Activated CD4-positive, CD25-positive, alpha-beta regulatory T cell (primary cell): ENCODE measurements at places on chromosomes 1 and 21.

DNA sequence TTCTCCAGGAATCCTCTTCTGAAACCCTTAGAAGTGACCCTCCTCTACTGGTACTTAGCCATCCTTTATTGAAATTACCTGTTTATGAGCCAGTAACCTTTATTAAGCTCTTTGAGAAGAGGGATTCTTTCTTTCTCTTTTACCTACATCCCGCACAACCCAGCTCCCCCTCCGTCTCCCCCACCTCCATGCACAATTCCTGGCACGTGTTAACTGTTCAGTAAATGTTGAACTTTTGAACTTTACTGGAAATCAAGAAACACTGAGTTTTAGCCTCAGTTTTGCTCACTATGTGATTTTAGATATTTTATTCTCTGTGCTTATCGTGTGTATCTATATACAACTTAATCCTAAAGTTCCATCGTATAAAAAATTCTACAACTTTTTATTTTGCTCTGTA is 1.8 kb downstream of the TMED5 start:
- DNase-seq = no peak

- no peak for DNase-seq
Observed at GRCh38 chr1:31855038-31855845, 39.4 kb upstream of the SPOCD1 start.

DNA sequence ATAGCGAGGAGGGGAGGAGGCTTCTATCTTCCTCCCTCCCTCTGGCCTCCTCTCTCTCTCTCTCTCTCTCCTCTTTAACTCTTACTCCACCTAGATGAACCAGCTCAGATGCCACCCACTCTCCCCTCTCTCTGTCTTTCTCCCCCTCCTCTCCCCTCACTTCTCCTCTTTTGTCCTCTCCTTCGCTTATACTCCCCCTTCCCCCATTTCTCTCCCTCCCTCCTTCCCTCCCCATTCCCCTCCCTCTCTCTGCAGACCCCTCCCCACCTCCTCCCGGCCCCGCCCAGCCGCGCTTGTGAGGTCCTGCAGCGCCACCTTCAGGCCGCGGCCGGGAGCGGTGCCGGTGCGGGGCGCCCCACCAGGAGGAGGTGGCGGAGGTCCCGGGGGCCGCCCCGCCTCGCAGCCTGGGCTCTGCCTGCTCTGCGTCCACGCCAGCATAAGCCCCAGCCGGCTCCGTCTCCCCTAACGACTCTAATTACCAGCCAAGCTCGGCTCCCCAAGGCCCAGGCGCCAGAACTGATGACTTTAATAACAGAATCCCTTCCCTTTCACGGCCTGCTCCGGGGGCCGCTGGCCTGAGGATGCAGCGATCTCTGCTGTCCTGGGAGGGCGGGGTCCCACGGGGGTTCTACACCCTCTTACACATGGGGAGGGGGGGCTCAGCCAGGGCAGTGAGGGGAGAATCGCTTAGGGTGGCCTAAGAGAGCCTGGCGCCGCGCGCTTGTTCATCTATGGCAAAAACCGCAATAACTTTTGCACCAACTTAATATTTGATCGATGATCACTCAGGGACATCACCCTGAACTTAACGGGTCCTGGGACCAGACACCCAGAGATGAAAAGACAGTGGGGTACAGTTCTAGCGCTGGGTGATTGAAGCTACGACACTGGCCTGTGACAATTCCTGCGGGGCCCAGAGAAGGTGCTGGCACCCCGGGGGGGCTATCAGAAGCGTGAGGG is 637.3 kb downstream of the MATN1 start:
- peak; percentile 4 for DNase-seq

DNA sequence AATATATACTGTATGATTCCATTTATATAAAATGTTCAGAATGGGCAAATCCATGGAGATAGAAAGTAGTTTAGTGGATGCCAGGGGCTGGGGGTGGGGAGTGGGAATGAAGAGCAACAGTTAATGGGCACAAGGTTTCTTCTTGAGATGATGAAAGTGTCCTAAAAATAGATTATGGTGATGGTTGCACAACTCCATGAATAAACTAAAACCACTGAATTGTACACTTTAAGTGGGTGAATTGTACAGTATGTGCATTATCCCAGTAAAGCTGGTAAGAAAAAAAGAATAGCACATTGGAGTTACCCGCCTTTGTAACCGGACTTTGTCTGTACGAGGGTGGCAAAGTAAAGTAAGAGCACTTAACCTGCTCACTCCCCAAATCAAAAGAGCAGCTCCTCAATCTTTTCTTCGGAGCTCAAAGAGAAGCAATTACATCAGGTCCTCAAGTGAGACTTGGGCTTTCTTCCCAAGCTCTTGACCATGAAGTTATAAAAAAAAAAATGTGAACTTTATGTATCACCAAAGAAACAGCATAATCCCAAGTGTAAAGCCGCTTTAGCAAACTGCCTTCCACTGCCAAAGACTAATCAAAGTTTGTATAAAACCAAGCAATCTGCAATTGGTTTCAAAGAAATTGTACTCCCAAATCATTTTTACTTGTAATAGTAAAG is 32.1 kb downstream of the ALDH9A1 start:
- no peak for DNase-seq

GRCh38 chr1:245843101-245843500 is 664.0 kb downstream of the SMYD3 start:
- DNase-seq = no peak

GRCh38 chr1:150537732-150538684 is 11.2 kb upstream of the ADAMTSL4 start:
- no peak for DNase-seq

DNA sequence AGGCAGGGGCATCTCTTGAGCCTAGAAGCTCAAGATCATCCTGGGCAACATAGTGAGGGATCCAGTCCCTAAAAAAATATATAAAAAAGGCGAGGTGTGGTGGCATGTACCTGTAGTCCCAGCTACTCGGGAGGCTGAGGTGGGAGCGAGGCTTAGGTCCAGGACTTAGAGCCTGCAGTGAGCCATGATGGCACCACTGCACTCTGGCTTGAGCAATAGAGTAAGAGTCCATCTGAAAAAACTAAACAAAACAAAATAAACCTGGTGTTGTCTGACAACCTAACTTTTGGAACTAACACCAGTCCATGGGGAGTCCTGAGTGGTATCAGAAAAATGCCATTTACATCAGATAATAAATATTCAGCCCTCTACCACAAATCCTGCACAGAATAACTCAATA is 110.1 kb upstream of the NRIP1 start:
- no peak for DNase-seq

DNA sequence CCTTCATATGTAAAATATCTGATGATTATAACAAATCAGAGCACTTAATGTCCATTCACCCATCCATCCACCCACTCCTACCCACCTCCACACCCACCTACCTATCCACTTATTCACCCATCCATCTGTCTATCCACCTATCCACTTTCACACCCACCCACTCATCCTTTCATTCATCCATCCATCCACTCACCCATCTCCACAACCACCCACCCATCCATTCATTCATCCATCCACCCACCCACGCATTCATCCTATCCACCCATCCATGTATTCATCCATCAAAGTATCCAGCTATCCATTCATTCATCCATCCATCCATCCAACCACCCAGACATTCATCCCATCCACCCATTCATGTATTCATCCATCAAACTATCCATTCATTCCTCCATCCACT is 466.1 kb downstream of the AJAP1 start:
- DNase-seq = no peak

DNA sequence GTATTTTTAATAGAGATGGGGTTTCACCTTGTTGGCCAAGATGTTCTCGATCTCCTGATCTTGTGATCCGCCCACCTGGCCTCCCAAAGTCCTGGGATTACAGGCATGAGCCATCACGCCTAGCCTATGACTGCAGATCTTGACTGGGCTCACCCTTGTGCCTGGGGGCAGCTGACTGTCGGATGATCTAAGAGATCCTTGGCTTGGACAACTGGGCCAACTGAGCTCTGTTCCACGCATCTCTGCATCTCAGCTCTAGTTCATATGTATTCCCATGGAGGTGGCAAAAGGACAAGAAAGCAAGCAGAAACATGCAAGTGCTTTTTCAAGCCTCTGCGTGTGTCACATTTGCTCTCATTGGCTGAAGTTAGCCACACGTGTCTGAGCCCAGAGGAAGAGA is 75.8 kb upstream of the SELENON start:
- no peak for DNase-seq

DNA sequence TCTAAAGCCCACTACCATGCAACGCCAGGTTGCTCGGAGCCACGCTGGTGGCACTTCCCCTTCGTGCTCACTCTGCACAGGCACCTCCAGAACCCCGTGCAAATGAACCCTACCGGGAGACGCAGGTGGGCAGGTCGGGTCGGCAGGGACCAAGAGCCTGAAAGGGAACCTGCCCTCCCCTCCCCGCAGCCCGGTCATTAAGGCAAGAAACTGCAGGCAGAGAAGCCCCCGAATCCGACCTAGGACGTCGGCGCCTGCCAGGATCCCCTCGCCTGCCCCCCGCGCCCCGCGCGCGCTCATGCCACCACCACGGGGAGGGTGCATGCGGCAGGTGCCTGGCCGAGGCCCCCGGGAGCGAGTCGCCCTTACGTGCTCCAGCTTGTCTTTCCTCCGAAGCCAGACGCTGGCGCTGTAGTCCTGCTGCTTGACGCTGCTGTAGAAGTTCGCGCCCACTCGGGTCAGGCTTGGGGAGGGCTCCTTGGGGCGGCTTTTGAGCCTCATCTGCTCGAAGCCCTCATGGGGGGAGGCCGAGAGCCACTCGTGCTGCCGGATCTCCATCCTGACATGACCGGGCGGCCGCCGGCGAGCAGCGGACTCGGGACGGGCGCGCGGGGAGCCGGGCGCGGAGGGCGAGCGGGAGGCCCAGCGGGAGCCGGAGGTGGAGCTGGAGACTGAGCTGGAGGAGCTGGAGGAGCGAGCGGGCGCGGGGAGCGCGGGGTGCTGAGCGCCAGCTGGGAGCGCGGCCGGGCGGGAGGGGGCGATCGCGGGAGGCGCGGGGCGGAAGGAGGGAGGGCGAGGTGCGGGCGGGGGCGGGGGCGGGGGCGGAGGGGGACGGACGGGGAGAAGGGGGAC is 552 bp downstream of the PLD5 start:
- no peak for DNase-seq

- no peak for DNase-seq
Observed at GRCh38 chr1:60921175-60921574, 161.2 kb upstream of the NFIA start.

DNA sequence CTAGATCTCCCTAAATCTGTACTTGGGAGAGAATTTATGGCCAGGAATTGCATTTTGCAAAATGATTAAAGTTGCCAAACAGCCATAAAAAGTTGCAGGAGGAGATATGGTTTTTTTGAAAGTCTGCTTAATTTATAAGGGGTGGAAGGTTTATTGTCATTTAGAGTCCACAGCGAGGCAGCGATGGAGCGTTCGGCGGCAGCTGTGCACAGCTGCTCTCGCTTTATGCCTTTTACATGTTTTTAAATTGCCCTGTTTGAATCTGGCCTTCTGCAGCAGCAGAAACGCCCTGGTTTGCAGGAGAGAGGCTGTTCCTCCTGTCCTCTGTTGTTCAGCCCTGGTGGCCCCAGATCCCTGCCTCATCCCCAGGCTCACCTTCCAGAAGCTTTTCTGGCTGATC is 144.9 kb upstream of the POU3F1 start:
- no peak for DNase-seq

DNA sequence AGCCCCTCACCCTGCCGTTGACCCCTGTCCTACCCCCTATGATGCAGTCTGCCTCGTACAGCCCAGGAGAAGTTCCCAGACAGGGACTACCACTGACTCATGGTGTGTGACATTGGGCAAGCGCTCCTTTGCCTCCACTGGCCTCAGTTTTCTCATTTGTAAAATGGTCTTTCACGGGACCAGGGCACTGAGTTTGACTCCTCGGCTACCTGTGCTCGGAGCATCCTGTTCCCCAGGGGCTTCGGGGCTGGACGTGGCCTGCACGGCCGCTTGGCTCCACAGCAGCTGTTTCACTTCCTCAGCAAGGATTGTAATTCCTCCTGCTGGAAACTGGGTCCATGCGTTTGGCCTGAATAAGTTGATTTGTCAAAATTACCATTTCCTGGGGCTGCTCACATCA is 277.3 kb downstream of the MATN1 start:
- no peak for DNase-seq

GRCh38 chr1:236066828-236067386 is 2.0 kb upstream of the NID1 start:
- DNase-seq = no peak

- DNase-seq = no peak
Observed at GRCh38 chr1:175566247-175566646, 177.1 kb downstream of the TNR start.
